ENCODE measurements at places on chromosomes 13 and 19. TPM values are rescaled to one million over a fixed set of nuclear protein-coding genes. Genes with fewer than 3 reads are reported as not detected.

DNA sequence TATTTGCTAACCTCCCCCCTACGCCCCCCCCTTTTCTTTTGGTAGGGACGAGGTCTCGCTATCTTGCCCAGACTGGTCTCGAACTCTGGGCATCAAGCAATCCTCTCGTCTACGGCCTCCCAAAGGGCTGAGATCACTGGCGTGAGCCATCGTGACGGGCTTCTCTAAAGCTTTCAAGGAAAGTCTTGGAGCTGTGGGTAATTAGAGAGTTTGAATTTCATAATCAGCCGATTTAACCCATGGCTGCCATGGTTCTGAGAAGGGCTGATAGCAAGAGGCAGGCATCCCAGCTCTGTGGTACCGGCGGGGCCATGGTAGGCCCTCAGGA is 679 bp upstream of the ABHD8 start:
- DNase-seq = no peak

GRCh38 chr19:35789195-35789977 is 14.0 kb downstream of the ARHGAP33 start:
- no peak for DNase-seq

DNA sequence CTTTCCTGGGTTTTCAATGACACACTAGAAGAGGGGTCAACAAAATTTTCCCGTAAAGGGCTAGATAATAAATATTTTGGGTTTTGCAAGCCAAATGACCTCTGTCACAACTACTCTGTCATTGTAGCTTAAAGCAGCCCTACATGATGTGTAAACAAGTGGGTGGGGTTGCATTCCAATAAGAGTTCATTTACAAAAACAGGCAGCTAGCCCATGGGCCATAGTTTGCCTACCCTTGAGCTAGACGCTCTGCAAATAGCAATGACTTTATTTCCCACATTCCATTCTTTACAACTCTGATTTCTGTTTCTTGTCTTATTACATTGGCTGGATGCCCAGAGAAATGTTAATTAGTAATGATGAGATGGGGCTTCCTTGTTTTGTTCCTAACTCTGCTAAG is 76.0 kb downstream of the ZNF557 start:
- DNase-seq = no peak

- no peak for DNase-seq
Measured at GRCh38 chr13:94928127-94928775, 215.9 kb upstream of the SOX21 start.

DNA sequence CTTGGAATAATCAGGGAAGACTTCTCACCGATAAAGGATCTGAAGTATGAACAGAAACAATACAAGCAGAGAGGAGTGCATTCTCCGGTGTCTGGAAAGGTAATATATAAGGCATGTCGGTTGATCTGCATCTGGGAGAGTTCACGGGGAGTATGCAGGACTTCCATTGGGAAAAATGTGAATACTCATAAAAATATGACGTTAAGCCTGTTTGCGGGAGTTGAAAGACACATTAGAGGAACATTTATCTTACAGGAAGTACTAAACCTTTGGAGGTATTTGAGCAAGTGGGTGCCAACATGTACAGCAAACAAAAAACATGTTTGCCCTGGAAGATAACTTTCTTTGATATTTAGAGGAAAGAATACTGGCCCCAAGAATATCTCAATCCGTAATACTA is 286.8 kb downstream of the SLITRK6 start:
- no peak for DNase-seq

DNA sequence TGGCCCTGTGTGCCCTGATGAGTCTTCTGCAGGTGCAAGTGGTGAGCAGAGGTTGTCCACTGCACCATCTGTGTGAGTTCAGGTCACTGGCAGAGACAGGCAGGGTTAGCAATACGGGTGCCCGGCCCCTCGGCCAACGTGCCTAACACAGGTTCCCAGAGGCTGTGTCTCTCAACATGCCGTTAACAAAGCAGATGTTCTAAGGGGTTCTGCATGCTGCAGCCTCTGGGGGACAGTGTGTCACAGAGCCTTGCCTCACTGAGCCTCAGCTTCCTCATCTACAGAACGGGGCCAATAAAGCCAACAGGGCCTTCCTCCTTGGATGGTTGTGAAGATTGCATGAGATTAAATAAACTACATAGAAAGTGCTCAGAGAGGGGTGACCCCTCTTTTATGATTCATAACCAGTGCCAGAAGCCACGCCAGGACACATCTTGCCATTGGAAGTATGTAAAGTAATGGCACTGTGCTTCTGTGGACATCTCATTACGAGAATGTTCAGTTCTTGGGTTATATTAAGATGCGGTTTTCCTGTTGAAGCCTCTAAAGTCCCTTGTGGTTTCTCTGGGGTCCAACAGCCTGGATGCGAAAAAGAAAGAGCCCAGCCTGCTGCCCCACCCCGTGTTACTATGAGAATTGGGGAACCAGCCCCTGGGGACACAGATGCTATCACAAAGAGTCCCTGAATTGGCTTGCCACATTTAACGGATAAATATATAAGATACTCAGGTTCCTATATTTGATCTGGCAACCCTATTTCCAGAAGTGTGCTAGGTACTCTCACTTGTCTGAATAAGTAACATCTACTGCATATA is 11.2 kb upstream of the ARHGEF18 start:
- no peak for DNase-seq

GRCh38 chr13:113090415-113090770 is 15.2 kb upstream of the F7 start:
- DNase-seq = no peak

DNA sequence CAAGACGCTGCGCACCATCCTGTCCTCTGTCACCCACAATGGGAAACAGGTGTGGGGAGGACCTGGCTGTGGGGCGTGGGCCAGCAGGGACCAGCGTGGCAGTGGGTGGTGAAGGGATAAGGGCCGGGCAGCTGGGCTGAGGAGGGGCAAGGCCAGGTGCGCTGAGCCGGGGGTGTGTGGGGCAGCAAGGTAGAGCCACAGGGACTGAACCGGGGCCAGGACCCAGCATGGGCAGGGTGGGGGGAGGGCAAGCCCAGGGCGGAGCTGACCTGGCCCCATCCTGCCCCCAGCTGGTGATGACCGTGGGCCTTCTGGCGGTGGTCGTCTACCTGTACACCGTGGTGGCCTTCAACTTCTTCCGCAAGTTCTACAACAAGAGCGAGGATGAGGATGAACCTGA is 37.7 kb downstream of the MAP4K1 start:
- no peak for DNase-seq

DNA sequence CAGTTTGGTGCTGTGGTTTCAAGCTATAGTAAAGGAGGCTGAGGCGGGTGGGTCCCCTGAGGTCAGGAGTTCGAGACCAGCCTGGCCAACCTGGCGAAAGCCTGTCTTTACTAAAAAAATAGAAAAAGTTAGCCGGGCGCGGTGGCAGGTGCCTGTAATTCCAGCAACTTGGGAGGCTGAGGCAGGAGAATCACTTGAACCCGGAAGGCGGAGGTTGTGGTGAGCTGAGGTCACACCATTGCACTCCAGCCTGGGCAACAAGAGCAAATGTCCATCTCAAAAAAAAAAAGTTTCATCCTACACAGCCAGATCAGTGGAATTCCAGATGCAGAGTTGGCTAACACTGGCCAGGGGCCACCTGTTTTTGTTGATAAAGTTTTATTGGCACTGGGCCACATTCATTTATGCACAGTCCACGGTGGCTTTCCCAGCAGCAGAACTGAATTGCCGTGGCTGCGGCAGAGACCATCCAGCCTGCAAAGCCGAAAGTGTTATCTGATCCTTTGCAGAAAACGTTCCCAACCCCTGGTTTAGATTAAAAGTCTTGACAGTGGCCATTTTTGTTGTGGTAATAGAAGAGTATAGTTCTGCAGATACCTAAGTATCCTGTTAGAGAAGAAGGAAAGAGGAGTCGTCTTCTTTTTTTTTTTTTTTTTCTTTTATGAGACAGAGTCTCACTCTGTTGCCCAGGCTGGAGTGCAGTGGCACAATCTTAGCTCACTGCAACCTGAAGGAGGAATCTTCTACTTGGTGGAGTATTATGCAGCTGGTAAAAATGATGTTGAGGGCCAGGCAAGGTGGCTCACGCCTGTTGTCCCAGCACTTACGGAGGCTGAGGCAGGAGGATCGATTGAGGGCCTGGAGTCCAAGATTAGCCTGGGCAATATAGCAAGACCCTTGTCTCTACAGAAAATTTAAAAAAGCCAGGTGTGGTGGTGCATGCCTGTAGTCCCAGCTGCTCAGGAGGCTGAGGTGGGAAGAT is 8.7 kb downstream of the NCLN start:
- no peak for DNase-seq

DNA sequence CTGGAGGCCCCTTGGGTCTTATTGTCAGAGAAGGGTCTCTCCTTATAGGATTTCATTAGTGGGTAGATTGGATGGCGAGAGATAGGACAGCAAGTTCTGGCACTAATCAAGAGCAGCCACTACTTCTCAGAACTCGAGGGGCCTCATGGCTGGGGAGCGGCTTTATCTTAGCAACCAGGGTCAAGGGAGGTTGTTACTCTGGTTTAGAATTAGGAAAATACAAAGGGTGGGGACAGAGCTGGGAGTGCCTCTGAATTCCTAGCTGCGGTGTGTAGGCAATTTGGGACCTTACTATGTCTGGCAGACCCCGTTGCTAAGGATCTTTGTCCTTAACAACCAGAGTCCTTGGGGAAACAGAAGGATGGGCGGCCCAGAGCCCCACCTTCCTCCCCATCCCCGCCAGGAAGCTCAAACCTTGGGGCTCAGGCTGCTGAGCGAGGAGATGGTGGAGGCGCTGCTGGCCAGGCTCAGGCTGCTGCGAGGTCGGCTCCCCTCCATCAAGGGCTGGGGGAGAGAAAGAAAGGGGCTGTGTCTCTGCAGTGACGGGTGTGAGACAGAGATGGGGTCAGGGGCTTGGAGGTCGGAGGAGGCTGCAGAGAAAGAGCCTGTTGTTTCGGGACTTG is 1.2 kb downstream of the PLEKHA4 start:
- DNase-seq = no peak

DNA sequence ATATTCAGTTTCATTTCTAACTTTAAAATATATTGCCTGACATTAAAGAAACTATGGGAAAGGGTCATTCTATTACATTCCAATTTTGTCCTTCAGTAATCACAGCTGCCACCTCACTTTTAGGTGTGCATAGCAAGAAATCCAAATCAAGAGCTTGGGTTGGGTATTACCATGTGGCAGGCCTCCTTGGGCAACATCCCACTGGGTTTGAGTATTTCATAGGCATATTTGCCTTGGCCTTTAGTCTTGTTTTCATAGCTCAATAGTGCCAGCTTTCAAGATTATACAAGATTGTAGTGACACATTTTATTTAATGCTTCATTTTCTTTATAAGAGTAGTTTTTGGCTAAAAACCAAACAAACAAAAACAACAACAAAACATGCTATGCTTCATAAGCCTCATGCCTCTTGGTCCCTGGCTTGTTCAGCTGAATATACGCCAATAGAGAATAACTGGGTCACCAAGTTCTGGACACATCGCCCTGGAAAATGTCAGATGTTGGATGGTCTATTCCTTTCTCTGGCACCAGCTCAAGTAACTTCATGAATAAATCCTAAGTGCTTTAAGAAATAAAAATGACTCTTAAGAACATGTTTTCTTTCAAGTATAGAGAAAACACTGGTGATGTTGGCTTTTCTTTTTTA is 167.4 kb upstream of the STARD13 start:
- no peak for DNase-seq

GRCh38 chr19:15129856-15130585 is 22.8 kb downstream of the SYDE1 start:
- DNase-seq = no peak

DNA sequence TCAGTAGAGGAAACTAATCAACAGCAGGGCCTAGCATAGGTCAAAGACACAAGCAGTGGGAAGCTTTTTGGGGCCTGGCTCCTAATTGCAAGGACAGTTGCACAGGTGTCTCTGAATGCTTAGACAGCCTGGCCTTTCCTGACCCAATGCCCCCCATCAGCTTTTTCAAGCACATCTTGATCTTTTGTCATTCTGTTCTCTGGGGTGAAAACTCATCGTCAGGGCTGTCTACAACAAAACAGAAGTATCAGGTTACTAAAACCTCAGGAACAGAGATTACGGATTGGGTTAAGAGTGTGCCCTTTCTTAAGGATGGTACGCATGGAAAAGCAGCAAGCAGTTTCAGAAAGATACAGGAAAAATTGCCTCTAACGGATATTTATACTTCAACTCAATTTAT is 8.3 kb upstream of the ZNF254 start:
- no peak for DNase-seq

DNA sequence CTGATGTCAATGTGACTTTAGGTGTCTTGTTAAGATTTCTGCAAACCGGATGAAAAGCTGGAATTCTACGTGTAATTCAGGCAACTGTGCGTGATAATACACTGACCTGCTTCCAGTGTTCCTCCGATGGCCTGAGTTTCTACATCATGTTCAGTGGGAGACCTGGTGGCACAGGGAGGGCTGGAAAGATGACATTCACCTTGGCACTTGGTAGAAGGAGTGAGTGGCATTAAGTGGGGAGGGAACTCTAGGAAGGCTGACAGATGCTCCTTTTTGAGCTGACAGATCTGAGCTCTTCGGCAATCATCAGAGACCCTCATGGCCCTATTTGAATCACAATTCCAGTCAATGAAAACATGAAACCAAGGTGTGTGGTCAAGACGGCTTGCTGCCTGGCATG is 4.0 kb downstream of the CACNA1A start:
- no peak for DNase-seq

DNA sequence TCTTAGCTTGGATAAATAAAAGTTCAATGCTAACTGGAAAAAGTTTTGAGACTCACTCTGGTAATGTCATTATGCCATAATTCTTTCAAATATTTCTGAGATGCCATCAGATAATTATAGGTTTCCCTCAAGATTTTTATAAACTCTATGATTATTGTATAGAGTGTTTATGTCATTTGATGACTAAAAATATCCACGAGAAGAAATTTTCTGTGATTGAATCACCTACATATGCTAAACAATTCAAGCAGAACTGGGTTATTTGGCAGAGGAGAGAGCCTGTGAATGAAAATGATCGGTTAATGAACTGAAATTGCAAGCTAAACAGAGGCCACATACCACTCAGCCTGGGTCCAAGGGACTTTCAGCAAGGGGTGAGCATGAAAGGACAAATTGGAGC is 92.6 kb upstream of the TSC22D1 start:
- DNase-seq = no peak

- no peak for DNase-seq
Measured at GRCh38 chr13:44399074-44399473, 25.4 kb downstream of the SERP2 start.

- no peak for DNase-seq
Measured at GRCh38 chr19:18464646-18465045, 26.7 kb upstream of the ISYNA1 start.

The GPI gene
- polyA plus RNA-seq = 152 TPM

The CCDC106 gene
- polyA plus RNA-seq = 27.4 TPM

The HAUS5 gene
- 28.4 TPM for polyA plus RNA-seq

The FXYD5 gene
- polyA plus RNA-seq = 22.0 TPM

The LRCH1 gene
- 34.1 TPM for polyA plus RNA-seq

The ADGRE2 gene
- polyA plus RNA-seq = 0.97 TPM

The CRTC1 gene
- polyA plus RNA-seq = 27.1 TPM

The EPN1 gene
- polyA plus RNA-seq = 135 TPM

The FPR1 gene
- polyA plus RNA-seq = 5.0 TPM

The ZNF208 gene
- 9.8 TPM for polyA plus RNA-seq

The FFAR3 gene
- 0.17 TPM for polyA plus RNA-seq

The RPS15 gene
- 766 TPM for polyA plus RNA-seq

Data from renal cortex interstitium (tissue), 15 donors.